ENCODE measurements at places on chromosomes 12 and 14.
A peak's percentile ranks its signal among the peaks of the same experiment; 100 is the strongest.

GRCh38 chr14:99522025-99522401, 40.8 kb downstream of the CCNK start:
- DNase-seq, result no peak

DNA sequence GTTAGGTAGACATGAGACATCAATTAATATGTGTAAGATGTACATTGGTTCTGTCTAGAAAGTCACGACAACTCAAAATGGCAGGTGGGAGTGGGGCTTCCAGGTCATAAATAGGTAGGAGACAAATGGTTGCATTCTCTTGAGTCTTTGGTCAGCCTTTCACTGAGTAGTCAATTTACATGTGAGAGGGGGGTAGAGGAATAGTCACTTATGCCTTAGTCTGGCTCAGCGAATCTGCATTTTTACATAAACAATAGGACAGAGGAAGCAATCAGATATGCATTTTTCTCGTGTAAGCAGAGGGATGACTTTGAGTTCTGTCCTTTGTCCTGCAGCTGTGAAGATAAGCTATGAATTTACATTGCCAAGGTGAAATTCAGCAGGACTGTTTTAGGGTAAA, 27.8 kb upstream of the UNC79 start:
- no peak for DNase-seq

- peak; percentile 50 for DNase-seq
These were observed 40.9 kb upstream of the SMUG1 start for GRCh38 chr12:54229624-54230212.

GRCh38 chr12:103780992-103781391, 60.0 kb downstream of the NT5DC3 start:
- DNase-seq, result no peak

GRCh38 chr14:33539918-33540357, 410.9 kb downstream of the EGLN3 start:
- no peak for DNase-seq

- DNase-seq, result peak; percentile 22
These were observed 10.7 kb upstream of the KRT80 start for GRCh38 chr12:52202361-52203078.

- DNase-seq, result no peak
These were observed 2.7 kb upstream of the KRT6B start for GRCh38 chr12:52454411-52455201.

- DNase-seq, result no peak
These were observed 95.1 kb upstream of the PTPRB start for GRCh38 chr12:70732287-70732686.

DNA sequence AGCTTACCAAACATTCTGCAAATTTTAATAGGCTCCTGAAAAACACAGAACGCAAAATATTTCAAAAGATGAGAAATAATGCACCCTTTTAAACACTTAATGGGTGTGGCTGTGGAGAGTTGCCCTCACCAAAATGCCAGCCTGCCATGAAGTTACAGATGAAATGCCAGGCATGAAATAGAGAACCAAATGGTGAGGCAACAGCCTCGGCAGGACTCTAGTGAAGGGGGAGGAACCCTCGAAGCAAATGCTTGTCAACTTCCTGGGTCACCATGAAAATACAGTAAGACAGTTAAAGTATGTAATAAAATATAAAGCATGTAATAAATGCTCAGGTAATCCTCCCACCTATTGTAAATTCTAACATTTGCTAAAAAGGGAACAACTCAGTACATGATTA, 24.1 kb downstream of the DUSP16 start:
- no peak for DNase-seq
